PC-9 (cell line): ENCODE measurements at places on chromosomes 16 and 17.

- no peak overlapping the region for H3K27ac ChIP-seq
- H3K4me1 ChIP-seq = peaks cover 19% of the 10 kb centered on the region
- peaks cover 11% of the 10 kb centered on the region for H3K27me3 ChIP-seq
- H3K36me3 ChIP-seq = no peaks in the 10 kb centered on the region
- no peak overlapping the region for H3K4me3 ChIP-seq
- DNase-seq = no peak
Measured at GRCh38 chr16:56662357-56663354, 4.9 kb downstream of the MT1F start.

DNA sequence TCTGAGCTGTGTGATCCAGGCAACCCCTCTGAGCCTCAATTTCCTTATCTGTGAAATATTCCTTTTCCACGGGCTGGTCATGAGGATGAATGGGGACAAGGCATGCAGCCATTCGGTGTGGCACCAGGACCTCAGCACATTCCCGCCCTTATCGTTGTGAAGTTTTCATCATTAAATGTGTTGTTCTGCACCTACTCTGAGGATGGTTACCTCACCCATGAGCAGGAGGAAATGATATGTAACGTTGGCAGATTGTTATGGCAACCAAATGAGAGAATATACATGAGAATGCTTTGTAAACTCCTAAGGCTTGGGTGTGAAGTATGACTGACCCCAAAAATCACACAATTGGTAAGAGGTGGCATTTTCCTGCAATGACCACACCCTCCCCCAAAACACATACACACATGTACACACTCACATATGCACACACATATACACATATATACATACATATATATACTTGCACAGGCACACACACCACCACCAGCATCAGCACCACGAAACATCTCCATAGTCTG, 39.5 kb downstream of the SMARCE1 start:
- H3K36me3 ChIP-seq = no peaks in the 10 kb centered on the region
- no peak overlapping the region for H3K27ac ChIP-seq
- no peak overlapping the region for H3K4me3 ChIP-seq
- peaks cover 24% of the 10 kb centered on the region for H3K4me1 ChIP-seq

GRCh38 chr17:77011173-77012011, 129.4 kb upstream of the SEC14L1 start:
- H3K27me3 ChIP-seq = no peaks in the 10 kb centered on the region
- DNase-seq = no peak
- no peak overlapping the region for H3K27ac ChIP-seq

- H3K27ac ChIP-seq = no peak overlapping the region
- no peaks in the 10 kb centered on the region for H3K36me3 ChIP-seq
Measured at GRCh38 chr16:88086571-88087516, 135.6 kb downstream of the BANP start.

GRCh38 chr17:8800656-8801055, 1.5 kb upstream of the MFSD6L start:
- H3K27me3 ChIP-seq = peaks cover 40% of the 10 kb centered on the region
- DNase-seq = no peak

GRCh38 chr16:53523971-53524548, 21.1 kb upstream of the AKTIP start:
- no peaks in the 10 kb centered on the region for H3K36me3 ChIP-seq
- no peak for DNase-seq
- H3K4me3 ChIP-seq = no peak overlapping the region
- no peak overlapping the region for H3K27ac ChIP-seq
- no peaks in the 10 kb centered on the region for H3K27me3 ChIP-seq
- no peaks in the 10 kb centered on the region for H3K4me1 ChIP-seq

- H3K4me1 ChIP-seq = peaks cover 31% of the 10 kb centered on the region
- no peak overlapping the region for H3K27ac ChIP-seq
- no peak overlapping the region for H3K4me3 ChIP-seq
Measured at GRCh38 chr17:82841921-82842596, 2.2 kb upstream of the ZNF750 start.

GRCh38 chr16:2388875-2389433, 40.3 kb upstream of the CCNF start:
- no peaks in the 10 kb centered on the region for H3K4me1 ChIP-seq
- no peaks in the 10 kb centered on the region for H3K27me3 ChIP-seq
- no peaks in the 10 kb centered on the region for H3K36me3 ChIP-seq
- no peak overlapping the region for H3K27ac ChIP-seq
- H3K4me3 ChIP-seq = no peak overlapping the region

DNA sequence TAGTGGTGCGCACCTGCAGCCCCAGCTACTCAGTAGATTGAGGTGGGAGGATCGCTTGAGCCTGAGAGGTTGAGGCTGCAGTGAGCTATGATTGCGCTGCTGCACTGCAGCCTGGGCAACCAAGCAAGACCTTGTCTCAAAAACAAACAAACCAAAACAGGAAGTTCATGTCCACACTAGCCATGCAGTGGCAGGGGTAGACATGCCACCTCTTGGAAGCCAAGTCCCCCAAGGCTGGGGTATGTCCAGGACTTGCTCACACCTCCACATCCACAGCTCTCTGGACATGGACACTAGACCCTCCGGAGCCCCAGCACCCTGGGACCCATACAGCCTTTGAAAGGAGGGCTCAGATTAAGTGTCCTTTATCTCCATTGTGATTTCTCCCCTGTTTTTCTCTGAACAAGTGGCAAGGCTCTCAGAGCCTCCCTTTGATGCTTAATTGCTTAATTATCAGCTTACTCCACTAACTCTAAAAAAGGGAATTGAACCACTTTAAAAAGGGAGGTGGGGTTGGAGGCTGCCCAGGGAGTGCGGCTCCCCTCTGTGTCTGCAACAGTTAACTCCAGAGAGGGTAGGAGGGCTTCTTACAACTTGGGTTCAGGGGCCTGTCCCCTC, 424.6 kb upstream of the C16orf82 start:
- H3K36me3 ChIP-seq = no peaks in the 10 kb centered on the region
- H3K4me1 ChIP-seq = no peaks in the 10 kb centered on the region
- no peak for DNase-seq
- H3K27me3 ChIP-seq = no peaks in the 10 kb centered on the region
- no peak overlapping the region for H3K4me3 ChIP-seq

DNA sequence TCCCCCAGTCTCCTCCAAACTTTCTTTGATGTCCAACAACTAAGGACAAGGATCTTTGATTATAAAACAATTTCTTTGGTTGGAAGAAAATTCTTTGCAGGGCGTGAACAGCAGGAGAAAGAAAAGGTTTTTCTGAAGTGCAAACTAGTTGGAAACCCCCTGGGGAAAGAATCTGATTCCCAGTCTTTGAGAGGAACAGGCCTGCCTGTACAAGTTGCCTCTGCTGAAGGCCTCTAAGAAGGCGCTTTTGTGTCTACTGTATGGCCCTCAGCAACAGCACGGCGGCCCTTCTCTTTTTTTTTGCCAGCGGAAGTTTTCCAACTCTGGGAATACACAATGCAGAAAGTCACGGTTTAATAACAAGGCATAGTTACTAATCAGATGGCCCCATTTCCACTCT, 14.0 kb downstream of the RNF43 start:
- no peaks in the 10 kb centered on the region for H3K36me3 ChIP-seq
- H3K4me1 ChIP-seq = peaks cover 23% of the 10 kb centered on the region
- DNase-seq = no peak
- no peak overlapping the region for H3K27ac ChIP-seq
- H3K27me3 ChIP-seq = 0 out of 2 replicates have a peak, but pooled peaks cover 6% of the 10 kb centered on the region
- no peak overlapping the region for H3K4me3 ChIP-seq

DNA sequence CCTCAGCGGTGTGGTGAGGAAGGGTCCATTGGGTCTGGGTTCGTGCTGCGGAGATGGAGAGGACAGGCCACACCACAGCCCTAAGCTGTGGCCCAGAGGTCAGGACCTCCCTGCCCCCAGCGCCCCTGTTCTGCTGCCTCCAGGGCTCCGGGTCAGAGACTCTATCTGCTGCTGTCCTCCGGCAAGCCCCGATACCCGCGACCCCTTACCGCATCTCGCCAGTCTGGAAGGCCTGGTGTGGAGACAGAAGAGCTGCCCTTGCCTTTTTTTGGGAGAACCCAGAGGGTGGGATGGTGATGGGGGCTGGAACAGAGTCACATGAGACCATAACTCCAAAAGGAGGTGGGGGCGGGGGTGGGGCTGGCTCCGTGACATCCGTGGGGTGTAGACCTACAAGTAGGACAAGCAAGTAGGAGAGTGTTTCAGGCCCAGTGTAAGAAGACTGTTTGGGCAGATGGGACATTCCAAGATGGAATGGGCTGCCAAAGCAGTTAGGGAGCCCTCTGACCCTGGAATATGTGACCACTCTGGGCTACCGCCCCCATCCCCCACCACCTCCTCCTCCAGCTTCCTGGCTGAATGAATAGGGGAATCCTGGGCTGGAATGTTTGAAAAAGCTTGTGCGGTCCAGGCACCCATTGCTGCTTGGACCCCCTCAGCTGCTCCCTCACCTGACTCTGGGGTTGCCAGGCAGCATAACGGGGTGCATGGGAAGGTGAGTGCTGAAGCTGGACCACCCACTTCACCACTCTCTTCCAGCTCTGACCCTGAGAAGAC, 1.4 kb downstream of the XYLT2 start:
- H3K27ac ChIP-seq = no peak overlapping the region
- peak overlapping the region; percentile 61; the same call in 1 of the 2 replicates for H3K4me3 ChIP-seq
- no peaks in the 10 kb centered on the region for H3K36me3 ChIP-seq

DNA sequence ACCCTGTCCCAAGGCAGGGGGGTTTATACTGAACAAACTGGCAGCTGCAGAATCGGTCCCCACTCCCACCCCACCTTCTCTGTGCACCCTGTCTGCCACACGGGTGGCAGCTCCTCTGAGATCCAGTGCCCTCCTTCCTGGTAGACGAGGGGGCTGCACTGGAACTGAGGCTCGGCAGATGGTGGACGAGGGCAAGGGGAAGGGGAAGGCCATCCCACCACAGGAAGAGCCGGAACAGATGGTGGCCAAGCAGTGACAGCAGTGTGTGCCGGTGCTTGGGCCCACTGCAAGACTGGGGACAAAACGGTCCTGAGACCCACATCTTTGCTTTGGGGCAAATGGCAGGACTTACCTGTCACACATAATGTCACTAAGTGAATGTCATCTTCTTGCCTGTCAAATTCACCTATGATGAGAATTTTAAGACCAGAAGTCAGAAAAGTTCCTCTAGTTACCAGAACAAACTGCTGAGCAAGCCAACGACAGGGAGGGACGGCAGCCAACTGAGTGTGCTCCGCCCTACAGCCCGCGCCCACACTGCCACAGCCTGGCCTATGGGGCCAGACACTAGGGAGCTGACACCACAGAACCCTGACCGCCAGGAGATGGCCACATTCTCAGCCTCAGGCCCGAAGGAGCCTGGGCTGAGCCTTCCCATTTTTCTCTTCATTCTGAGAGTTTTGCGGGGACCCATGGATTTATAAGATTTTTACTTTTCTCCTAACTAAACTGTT, 14.4 kb downstream of the NTAN1 start:
- H3K27me3 ChIP-seq = no peaks in the 10 kb centered on the region
- no peak for DNase-seq
- peaks cover 7% of the 10 kb centered on the region; the same call in 1 of the 2 replicates for H3K36me3 ChIP-seq

- no peak overlapping the region for H3K4me3 ChIP-seq
- no peaks in the 10 kb centered on the region for H3K36me3 ChIP-seq
- DNase-seq = no peak
- H3K4me1 ChIP-seq = no peaks in the 10 kb centered on the region
Measured at GRCh38 chr17:81995463-81996231, 18.2 kb downstream of the ASPSCR1 start.

DNA sequence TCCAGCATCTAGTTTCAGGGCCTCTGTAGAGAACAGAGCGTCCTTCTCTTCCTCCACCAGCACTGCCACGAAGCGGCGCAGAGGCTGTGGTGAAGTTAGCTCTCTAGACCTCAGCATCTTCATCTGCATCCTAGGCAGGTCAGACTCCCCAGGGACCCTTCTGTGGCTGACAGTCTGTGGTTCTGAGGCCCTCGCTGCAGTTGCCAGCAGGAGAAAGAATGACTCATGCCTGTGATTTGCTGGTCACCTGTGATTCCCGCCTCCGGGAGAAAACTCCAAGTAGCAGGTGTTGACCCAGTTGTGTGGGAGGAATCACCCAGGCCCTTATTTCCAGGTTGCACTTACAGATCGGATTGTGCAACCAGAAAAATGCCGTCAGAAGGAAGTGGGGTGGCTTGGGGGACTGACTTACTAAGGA, 117.3 kb upstream of the CACNG5 start:
- H3K4me3 ChIP-seq = no peak overlapping the region
- no peaks in the 10 kb centered on the region for H3K4me1 ChIP-seq
- H3K27ac ChIP-seq = no peak overlapping the region
- no peaks in the 10 kb centered on the region for H3K27me3 ChIP-seq
- H3K36me3 ChIP-seq = no peaks in the 10 kb centered on the region

- no peak for DNase-seq
- H3K27ac ChIP-seq = no peak overlapping the region
- peaks cover 27% of the 10 kb centered on the region for H3K27me3 ChIP-seq
- H3K4me3 ChIP-seq = no peak overlapping the region
- no peaks in the 10 kb centered on the region for H3K4me1 ChIP-seq
- H3K36me3 ChIP-seq = no peaks in the 10 kb centered on the region
Measured at GRCh38 chr16:17457513-17457912, 13.2 kb downstream of the XYLT1 start.

DNA sequence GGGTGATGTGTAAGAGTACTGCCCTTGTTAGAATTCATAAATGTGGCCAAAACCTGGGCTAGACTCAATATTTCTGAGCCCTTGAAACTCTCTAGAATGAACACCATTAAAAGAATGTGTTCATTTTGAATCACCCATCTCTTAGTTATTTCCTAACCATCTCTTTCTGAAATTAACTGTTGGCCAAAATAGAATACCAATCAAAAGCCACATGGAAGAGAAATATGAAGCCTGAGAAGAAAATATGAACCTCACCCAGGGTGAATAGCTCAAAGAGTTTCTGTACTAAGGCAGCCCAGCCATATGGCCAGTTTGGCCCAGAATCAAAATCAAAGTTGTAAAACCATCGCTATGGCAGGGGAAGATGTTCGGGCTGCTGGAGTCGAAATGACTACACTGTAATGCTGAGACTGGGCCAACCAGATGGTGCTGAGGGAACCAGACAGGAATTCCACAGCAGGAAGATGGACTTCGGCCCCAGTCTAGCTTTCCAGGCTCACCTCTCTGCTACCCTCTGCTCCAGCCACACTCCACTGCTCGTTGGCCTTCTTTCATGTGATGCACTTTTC, 154.3 kb upstream of the ZFHX3 start:
- H3K27me3 ChIP-seq = no peaks in the 10 kb centered on the region
- no peaks in the 10 kb centered on the region for H3K36me3 ChIP-seq
- H3K4me1 ChIP-seq = no peaks in the 10 kb centered on the region
- H3K4me3 ChIP-seq = no peak overlapping the region
- no peak overlapping the region for H3K27ac ChIP-seq

DNA sequence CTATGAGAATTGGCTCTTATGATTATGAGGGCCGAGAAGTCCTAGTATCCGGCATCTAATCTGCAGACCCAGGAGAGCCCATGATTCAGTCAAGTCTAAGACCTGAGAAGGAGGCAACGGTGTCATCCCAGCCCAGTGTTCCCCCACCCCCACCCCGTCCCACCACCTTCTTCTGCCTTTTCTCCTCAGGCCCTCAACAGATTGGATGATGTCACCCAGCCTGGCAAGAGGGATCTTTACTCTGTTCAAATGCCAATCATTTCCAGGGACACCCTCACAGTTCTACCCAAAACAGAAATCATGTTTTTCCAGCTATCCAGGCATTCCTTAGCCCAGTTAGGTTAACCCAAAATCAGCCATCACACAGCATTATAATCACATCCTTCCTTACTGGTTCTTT, 10.0 kb upstream of the GAA start:
- no peaks in the 10 kb centered on the region for H3K4me1 ChIP-seq
- H3K4me3 ChIP-seq = no peak overlapping the region
- DNase-seq = no peak
- H3K27ac ChIP-seq = no peak overlapping the region
- H3K27me3 ChIP-seq = peaks cover 17% of the 10 kb centered on the region; the same call in 1 of the 2 replicates
